Tibial nerve (tissue), 4 donors: ENCODE measurements at places on chromosomes 13 and 19. TPM values are rescaled to one million over a fixed set of nuclear protein-coding genes. Genes with fewer than 3 reads are reported as not detected.

IZUMO4 gene
- 46.3 TPM for total RNA-seq

CNFN gene
- total RNA-seq: not detected

APOC1 gene
- 71.7 TPM for total RNA-seq

TPRX2 gene
- not detected for total RNA-seq

PLVAP gene
- total RNA-seq: 21.8 TPM

SULT2A1 gene
- total RNA-seq: not detected

SHD gene
- total RNA-seq: not detected

ZNF442 gene
- 3.9 TPM for total RNA-seq
